ENCODE measurements at places on chromosomes 2 and 18.

GRCh38 chr18:45850021-45850420 lies 24.5 kb downstream of the SIGLEC15 start:
- no peak for DNase-seq

- peak; percentile 45 for DNase-seq
These were observed 66.1 kb upstream of the NXPH2 start for GRCh38 chr2:138846216-138846821.

DNA sequence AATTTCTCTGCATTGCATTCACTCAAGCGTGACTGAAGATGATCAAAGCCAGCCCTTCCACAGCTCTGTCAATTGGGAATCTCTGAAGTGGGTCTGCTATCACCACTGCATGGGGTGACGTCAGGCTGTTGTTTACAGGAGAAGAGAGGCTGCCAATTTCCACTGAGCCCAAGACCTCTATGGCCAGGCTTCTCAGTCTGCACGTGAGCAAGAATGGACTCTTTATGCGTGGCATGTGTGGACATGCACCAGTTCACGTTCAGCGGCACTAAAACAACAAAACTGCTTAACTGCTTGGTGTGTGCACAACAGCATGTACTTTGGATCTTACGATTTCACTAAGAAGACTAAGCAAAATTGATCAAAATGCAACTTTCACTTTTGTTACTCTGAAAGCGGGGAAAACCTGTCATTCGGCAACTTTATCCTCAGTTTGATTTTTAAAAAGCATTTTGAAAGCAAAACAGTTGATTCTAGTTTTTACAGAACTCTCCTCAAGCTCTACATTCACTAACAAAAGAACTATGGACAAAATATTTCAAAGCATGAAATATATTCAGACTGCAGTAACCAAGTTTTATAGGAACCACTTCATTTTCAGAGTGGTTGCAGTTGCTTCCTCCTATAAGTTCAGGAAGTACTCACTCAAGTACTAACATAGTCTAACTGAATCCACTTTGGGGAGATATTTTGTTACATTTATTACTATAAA lies 77.0 kb upstream of the SERTAD2 start:
- peak; percentile 59 for DNase-seq

- no peak for DNase-seq
These were observed 331.1 kb downstream of the FSIP2 start for GRCh38 chr2:186069676-186070075.

DNA sequence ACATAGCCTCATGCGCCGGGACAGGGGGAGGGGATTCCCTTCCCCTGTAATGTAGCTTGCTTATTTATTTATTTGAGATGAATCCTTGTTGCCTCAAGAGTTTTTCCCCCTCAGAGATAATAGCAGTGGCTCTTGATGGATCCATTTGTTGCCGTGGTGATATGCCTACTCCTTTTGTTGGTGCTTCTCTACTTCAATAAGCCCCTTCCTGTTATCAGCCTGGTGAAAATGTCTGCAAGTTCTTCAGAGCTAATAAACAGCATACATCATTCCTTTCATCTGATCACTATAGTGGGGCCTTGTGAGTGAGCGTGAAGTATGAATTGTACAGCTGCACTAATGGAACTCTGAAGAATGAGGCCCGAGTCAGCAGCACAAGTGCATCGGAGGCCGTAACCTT lies 19.4 kb downstream of the FZD5 start:
- no peak for DNase-seq

- no peak for DNase-seq
These were observed 49.7 kb downstream of the SPHKAP start for GRCh38 chr2:228131833-228132232.

DNA sequence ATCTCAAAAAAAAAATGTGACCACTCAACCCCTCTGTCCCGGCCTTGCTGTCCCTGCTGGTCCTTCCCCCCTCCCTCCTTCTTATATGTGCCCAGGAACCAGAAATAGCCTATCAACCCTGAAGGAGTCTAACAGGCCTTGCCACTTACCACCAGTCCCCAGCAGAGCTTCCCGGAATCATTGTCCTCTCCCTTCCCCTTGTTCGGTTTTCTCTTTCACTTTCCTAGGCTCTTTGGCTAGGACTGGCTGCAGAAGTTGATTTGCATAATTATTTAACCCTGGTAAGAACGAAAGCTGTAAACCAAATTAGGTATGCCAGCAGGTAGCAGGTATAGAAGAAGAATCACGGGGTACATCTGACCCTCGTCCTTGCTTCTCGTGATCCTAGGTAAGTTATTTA lies 72.6 kb upstream of the ZNF532 start:
- DNase-seq, result no peak

DNA sequence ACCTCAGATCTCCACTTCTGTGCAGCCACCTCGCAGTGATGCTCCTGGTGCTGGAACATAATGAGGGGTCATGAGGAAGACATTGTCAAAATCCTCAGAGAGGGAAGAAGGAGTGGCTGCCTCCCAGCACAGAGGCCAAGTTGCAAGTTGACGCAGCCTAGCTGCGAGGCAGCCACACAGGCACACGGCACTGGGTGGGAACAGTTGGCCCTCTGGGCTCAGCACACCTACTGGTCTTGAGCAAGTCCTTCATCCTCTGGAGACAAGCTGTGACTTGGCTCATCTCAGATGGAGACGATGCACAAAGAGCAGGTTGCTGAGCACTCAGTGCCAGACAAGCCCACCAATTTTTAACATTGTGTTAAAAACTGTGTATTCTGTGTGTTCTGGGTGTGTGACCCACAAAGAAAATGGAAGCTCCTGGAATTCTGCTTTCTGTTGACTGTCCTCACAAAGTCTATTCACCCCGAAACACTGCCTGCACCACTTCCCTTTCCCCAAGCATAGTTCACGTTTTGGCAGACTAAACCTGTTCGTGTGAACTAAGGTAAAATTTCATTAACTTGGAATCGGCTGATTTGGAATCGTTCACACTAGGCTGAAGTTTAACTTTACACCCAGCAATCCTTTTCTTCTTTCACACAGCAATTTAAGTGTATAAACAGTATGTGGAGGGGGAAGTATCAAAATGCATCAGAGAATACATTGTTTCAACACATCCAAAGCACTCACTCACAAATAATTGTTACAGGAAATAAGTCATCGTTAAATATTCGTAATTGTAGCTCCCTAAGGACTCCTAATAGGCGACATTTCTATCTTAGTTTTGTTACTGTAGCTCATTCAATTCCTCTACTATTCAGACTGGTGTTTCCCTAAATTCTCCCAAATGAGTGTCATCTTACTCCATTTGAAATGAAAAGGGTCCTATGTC lies 266.6 kb upstream of the ID2 start:
- DNase-seq, result no peak

GRCh38 chr2:38146275-38146906 lies 70.4 kb upstream of the CYP1B1 start:
- DNase-seq, result peak; percentile 3

GRCh38 chr2:79860228-79861058 lies 347.6 kb downstream of the CTNNA2 start:
- no peak for DNase-seq

DNA sequence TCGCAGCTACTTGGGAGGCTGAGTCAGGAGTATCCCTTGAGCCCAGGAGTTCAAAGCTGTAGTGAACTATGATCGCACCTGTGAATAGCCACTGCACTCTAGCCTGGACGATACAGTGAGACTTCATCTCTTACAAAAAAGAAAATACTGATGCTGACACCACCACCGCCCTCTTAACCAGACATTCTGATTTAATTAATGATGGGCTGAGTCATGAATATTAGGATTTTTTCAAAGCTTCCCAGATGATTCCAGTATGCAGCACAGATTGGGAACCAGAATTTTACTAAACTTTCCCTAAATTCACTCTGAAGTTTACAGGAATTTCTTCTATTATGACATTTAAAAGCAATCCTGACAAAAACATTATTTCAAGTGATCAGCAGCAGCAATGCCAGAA lies 130.1 kb downstream of the ERBB4 start:
- no peak for DNase-seq

DNA sequence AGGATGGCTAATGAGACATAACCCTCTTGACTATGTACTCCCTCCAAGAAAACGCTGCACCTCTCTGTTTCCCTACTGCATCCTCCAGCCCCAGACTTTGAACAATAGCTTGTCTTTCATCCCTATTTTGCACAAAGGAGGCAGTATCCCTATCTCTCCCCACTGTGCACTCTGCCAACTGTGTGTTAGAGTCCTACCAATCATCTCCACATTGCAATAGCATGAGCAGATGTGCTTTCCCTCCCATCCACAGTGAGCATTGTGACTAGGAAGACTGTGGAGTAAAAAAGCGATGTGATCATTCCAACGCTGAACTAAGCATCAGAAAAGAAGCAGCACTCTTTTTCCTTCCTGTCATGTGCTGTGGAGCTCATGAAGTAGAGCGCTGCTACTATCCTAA lies 206.3 kb upstream of the GULP1 start:
- no peak for DNase-seq

GRCh38 chr2:214130114-214130513 lies 280.7 kb upstream of the VWC2L start:
- DNase-seq, result no peak

DNA sequence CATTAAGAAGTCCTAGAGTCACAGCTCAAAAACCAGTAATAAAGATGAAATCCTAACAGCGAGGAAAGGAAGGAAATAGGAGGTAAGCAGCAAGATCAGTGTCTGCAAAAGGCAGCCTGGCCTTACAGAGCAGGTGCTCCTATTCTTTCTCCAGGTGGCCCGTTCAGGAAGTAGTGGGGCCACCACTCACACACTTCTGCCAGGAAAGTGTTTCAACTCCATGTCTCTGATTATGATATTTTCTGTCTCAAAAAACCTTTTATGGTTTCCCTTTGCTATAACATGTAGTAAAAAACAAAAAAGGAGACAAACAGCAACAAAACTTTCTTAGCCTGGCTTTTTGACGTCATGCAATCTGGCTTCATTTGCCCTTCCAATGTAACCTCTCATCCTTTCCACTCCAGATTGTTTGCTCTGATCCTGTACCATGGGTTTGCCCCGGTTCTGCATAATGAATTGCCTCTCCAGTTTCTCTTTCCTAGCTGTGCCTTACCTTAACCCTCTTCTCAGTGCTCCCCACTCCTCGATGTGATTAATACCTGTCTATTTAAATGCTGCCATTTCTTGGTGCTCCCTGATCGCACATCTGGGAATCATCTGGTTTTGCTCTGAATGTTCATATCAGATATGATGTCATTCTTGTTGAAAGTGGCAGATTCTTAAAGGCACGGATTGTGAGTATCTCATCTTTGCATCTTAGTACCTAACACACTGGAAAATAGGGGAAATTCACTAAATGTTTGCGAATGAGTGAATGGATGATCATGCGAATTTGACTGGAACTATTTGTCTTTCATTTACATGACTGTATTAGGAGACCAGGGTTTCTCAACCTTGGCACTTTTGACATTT lies 50.6 kb upstream of the PTPRM start:
- DNase-seq, result no peak

- no peak for DNase-seq
These were observed 21.0 kb downstream of the TGFBRAP1 start for GRCh38 chr2:105308382-105309146.

DNA sequence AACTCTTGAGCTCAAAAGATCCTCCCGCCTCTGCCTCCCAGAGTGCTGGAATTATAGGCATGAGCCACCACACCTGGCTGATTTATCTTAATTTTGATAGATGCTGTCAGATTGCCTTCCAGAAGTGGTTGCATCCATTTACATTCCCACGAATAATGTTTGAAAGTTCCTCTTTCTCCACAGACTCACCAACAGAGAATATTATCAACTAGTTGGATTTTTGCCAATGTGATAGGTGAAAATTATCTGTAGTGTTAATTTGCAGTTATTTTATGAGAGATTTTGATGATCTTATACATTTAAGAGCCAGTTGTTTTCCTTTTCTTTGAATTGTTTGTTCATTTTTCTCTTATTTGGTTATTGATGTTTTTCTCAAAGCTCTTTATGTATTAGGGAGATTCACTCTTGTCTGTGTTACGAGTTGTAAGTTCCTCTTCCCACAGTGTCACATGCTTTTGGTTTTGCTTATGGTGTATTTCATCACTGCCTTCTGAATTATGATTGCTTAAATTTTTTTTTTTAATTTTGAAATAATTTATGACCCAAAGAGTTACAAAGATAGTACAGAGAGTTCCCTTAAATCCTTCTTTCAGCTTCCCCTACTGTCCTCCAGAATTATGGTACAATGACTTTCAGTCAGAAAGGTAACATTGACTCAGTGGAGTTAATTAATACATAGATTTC lies 20.7 kb upstream of the NT5DC4 start:
- no peak for DNase-seq

DNA sequence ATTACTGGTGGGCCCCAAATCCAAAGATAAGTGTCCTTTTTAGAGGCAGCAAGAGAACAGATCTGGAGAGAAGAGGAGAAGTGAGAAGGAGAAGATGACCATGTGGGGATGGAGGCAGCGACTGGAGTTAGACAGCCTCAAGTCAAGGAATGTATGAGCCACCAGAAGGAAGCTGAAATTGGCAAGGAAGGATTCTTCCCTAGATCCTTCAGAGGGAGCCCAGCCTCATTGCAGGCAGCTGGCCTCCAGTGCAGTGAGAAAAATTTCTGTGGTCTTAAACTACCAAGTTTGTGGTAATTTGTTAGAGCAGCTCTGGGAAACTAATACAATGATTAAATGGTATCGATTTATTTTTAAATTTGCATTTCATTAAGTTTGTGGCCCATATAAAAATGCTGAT lies 167.9 kb downstream of the NCKAP5 start:
- no peak for DNase-seq

DNA sequence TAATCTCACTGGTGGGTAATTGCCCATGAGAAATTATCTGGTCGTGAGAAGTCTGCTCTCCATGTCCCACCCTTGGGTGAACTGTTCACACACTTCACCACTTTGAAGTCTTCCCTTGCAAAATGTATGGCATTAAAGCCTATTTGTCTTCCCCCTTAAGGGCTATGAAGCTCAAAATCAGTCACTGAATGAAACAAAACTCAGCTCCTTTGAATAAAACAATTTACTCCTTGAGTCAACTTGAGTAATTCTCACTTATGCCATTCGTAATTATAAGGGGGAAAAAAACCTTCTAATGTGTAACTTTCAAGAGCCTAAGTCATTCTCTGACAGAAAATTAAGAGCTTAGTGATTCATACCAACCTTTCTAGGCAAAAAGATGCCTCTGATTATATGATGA lies 48.8 kb upstream of the REL start:
- DNase-seq, result no peak

DNA sequence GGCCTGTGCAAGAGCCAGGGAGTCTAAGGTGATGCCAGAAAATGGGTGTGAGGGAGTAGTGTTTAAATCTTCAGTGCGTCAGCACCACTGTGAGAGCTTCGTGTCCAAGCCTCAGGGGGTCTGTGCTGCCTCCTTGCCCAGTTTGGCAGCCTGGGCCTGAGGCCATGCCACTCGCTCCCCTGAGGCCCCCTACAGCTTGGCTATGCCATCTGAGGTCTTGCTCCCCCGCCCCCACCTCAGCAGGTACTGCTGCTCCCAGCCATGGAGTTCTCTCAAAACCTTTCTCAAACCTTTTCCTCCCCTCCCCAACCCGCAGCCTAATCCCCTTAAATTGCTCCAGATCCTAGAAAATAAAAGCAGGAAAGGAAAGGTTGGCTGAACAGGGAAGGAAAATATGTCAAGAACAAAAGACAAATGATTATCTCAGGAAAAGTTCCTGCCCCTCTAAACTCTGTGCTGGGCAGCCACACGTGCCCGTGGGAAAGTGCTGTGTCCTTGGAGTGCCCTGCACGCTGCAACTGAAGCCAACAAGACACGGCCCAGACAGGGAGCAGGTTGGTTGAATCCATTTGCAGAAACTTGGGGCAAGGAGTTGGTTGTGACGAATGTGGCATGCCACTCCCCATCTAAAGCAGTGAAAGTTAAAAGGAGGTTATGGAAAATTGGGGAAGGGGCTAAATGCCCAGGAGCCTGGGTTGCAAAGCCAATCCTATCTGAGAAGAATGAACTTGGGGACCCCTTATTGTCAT lies 61.2 kb downstream of the ATOH8 start:
- DNase-seq, result no peak

GRCh38 chr18:59633961-59634485 lies 63.2 kb downstream of the CCBE1 start:
- DNase-seq, result no peak
